ENCODE measurements at places on chromosomes 16 and 17. TPM values are rescaled to one million over a fixed set of nuclear protein-coding genes. Genes with fewer than 3 reads are reported as not detected.

DNA sequence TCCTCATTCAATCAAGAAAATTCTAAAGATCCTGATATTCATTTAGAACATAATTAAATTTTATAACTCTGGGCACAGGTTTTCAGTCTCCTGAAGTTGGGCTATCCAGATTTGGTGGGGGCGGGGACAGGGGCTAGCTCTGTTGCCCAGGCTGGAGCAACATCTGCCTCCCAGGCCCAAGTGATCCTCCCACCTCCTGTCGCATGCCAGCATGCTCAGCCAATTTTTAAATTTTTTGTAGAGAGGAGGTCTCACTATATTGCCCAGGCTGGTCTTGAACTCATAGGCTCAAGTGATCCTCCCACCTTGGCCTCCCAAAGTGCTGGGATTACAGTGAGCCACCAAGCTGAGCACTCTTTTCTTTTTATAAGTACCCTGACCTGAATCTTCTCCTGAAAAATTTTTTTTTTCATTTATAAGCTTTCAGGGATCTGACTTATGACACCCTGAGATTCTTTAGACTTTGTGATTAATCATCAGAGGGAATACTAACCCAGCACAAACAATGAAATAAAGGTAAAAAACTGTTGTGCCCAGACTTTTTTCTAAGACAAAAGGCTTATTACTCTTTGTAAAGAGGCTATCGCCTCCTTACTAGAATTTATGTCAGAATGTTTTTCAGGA lies 62.6 kb downstream of the TUBD1 start:
- H3K4me1 ChIP-seq, result no peaks in the 10 kb centered on the region
- peak overlapping the region; percentile 80 for H3K27ac ChIP-seq
- no peak for DNase-seq
- H3K36me3 ChIP-seq, result no peaks in the 10 kb centered on the region
- H3K27me3 ChIP-seq, result no peaks in the 10 kb centered on the region

DNA sequence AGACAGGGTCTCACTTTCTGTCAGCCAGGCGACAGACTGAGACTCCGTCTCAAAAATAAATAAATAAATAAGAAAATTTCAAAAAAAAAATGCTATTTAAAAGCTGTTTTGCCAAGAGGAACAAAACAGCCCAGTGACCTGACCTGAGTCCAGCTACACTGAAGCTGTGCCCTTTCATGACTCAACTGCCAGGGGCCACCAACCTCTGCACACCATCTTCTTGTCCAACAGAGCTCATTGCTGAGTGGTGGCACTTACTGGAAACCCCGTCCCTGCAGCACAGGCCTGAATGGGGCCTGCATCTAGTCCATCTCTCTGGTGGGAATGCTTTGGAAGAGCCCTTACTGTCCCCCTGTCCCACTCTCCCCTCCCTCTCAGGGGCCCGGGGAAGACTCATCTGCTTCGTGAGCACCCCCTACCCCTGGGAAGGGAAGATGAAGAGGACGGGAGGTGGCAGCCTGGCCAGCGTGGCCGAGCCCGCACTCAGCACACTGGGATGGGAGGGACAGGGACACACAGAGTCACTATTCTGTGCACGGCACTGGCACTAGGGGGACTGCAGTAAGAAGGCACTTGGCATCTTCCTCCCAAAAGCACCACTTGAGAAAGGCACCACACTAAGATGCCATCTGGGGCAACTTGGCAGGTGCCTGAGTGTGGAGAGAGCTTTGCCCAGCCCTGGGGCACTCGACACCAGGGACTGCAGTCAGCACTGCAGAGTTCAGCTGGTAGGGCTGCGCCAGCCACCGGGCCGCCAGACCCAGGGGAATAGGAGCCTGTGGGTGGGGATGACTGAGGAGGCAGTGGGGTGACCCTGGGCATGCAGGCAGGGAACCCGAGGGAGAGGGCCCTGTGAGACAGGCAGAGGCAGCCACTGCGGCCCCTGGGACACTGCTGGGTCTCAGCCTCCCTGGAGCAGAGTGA lies 13.5 kb downstream of the FBXO31 start:
- H3K4me1 ChIP-seq, result no peaks in the 10 kb centered on the region
- no peak for DNase-seq
- H3K27ac ChIP-seq, result peak overlapping the region; percentile 33
- H3K4me3 ChIP-seq, result no peak overlapping the region
- no peaks in the 10 kb centered on the region for H3K36me3 ChIP-seq

DNA sequence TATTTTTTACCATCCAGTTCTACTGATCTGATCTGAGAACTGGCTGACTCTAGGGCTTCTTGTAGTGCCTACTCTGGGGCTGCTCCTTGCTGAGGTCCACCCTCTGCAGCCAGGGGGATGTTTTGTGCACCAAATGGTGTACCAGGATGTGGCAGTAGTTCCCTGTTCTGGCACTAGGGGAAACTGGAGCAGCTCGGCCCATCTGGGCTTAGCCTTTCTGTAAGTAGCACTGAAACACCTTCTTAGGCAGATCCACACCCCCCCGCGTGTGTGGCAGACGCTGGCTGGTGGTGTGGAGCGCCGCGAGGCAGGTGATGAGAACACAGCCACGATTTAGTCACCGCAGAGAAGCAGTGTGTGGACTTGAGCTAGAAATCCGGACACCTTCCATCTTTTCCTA lies 17.0 kb downstream of the DUSP14 start:
- no peaks in the 10 kb centered on the region for H3K4me1 ChIP-seq
- H3K27me3 ChIP-seq, result no peaks in the 10 kb centered on the region
- H3K4me3 ChIP-seq, result no peak overlapping the region
- no peak for DNase-seq
- H3K27ac ChIP-seq, result no peak overlapping the region

DNA sequence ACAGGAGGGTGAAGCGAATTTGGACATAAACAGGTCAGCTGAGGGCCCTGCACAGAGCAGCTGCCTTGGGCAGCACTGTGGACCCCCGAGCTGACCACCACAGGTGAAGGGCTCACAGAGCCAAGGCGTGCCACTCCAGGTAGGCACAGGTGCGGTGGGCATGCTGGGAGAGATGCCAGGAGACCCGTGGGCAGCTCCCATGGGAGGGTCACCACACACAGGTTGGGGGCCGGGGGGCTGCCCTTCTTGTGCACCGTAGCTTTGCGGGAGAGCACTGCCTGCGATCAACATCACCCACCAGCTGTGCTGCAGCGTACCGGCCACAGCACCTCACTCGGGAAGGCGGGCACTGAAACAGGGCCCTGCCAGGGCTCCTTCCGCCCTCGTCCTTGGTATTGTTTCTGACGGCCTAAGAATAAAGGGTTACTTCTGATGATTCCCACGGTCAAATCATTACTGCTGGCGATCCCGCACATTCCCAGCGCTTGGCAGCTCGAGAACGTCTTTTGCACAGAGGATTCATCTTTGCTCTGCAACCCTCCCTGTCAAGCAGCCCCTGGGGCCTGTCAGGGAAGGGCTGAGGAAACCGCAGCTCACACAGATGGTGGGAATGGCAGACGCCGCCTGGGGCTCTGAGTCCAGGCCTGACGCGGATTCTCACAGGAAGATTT lies 181.7 kb downstream of the BANP start:
- DNase-seq, result no peak
- no peaks in the 10 kb centered on the region for H3K27me3 ChIP-seq
- H3K4me1 ChIP-seq, result no peaks in the 10 kb centered on the region
- H3K4me3 ChIP-seq, result no peak overlapping the region
- H3K27ac ChIP-seq, result no peak overlapping the region

GRCh38 chr16:27571433-27572326 lies 21.7 kb downstream of the KATNIP start:
- H3K4me1 ChIP-seq, result no peaks in the 10 kb centered on the region
- H3K27me3 ChIP-seq, result no peaks in the 10 kb centered on the region
- no peaks in the 10 kb centered on the region for H3K36me3 ChIP-seq
- H3K4me3 ChIP-seq, result no peak overlapping the region

DNA sequence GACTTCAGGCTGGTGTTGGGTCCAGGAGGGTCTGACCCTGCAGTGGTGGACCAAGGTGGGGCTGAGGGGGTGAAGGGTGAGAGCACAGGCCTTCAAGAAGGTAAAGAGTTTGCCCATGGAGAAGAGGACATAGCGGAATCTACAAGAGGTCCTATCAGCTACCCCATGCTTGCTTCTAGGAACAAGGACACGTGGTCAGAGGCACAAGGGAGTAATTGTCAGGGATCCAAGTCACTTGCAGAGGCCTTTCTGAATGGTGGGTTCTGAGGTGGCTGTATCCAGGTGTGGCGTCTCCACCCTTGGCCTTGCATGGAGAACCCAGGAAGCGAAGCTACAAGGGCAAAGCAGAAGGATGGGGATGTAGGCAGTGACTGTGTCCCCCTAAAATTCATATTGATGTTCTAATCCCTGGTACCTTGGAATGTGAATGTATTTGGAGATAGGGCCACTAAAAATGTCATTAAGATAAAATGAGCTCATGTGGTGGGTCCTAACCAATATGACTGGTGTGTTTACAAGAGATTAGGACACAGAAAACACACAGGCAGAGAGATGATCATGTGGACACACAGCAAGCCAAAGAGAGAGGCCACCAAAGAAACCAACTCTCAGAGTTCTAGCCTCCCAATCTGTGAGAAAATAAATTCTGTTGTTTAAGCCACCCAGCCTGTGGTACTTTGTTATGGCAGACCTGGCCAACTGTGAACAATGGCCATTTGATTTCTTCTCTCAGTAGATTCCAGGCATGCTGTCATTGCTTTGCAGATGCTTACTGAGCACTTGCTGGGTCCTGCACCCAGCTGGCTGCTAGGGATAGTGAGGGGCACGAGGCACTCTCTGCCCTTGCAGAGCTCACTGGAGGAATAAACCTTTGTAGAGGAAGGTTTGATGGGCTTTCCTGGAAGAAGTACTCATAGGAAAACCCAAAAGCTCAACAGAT lies 75.8 kb downstream of the UTP18 start:
- H3K4me1 ChIP-seq, result no peaks in the 10 kb centered on the region
- DNase-seq, result no peak
- H3K27ac ChIP-seq, result no peak overlapping the region
- H3K4me3 ChIP-seq, result no peak overlapping the region

- no peaks in the 10 kb centered on the region for H3K4me1 ChIP-seq
- H3K27ac ChIP-seq, result no peak overlapping the region
- no peaks in the 10 kb centered on the region for H3K27me3 ChIP-seq
- DNase-seq, result no peak
These were observed 30.2 kb upstream of the FAAP100 start for GRCh38 chr17:81582341-81582740.

DNA sequence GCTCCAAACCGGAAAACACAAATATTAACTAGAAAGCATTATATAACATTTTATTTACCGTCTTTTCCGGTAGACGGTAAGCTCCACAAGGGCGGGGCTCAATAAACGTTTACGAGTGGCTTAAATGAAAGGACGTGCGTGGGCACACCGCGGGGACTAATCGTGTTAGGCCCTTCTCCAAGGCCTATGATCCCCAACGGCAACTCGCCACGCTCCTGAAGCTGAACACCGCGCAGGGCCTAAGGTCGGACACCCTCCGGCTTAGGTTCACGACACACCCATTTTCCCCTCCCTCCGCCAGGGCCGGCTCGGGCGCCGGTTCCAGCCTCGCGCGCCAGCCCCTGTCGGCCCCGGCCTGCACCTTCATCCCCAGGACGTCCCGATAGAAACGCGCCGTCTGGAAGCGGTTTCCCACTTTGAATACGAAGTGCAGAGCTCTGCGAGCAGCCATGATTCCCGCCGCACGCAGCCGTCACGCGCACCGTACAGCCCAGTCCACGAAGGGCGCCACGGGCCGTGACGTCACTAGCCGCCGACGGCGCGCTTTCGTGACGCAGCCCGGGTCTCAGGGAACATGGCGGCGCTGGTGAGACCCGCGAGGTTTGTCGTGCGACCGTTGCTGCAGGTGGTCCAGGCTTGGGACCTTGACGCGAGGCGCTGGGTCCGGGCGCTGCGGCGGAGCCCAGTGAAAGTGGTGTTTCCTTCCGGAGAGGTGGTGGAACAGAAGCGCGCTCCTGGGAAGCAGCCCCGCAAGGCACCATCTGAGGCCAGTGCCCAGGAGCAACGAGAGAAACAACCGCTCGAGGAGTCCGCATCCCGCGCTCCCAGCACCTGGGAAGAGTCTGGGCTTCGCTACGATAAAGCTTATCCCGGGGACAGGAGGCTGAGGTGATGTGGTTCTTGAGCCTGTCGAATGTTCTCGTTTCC lies at the start of the genes GLOD4 and MRM3:
TSS of gene GLOD4 (minus strand) at position 476 of the 927 bp plus-strand sequence. CDS start at position 451, 25 bp downstream.
TSS of gene MRM3 (plus strand) at position 549 of the 927 bp plus-strand sequence. CDS start at position 575, 26 bp downstream.
- peak within 1 kb of the TSS; percentile 85 for H3K27ac ChIP-seq
- H3K4me1 ChIP-seq, result no peaks in the 10 kb centered on the region
- peak; percentile 90 for DNase-seq
- peak within 1 kb of the TSS; percentile 77 for H3K4me3 ChIP-seq
- H3K27me3 ChIP-seq, result no peaks in the 10 kb centered on the region

DNA sequence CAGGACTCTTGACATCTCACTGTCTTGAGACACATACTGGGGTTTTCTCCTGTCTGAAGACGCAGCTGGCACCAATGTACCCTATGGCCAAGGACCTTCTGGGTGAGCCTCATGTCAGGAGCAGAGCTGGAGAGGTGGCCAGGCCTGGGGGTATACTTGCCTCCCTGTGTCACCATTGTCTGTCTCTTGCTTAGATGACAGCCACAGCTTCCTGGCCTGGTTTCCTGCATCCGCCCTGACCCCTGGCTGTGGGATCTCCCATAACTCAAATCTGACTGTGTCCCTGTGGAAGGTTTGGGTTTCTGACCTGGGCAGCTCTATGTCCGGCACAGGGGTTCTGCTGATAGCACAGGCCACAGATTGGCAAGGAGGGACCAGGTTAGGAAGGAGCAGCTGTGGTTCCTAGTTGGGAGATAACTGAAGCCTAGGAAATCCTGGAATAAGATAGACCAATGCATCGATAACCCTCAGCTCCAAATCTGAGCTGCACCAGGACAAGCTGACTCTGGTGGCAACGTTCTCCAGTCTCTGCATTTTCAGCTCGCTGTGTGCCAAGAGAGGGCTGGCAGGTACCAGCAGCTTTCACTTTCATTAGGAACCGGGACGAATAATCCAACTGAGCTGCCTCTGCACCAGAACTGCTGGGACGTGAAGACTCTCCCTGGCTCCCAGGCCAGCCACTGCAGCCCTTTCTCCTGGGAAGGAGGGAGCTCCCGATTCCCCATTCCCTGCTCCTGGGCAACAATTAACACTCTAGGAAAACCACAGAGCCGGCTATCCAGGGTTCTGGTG lies 5.0 kb downstream of the DEXI start:
- H3K4me3 ChIP-seq, result no peak overlapping the region
- peak overlapping the region; percentile 57 for H3K27ac ChIP-seq
- H3K27me3 ChIP-seq, result no peaks in the 10 kb centered on the region
- DNase-seq, result no peak
- H3K4me1 ChIP-seq, result peaks cover 37% of the 10 kb centered on the region

GRCh38 chr17:82350182-82351030 lies 8.6 kb upstream of the TEX19 start:
- no peaks in the 10 kb centered on the region for H3K27me3 ChIP-seq
- peak overlapping the region; percentile 63 for H3K27ac ChIP-seq
- DNase-seq, result no peak

The TPSD1 gene
- 2.8 TPM for total RNA-seq

The MGAT5B gene
- 1.5 TPM for total RNA-seq

The MAPT gene
- total RNA-seq, result 0.26 TPM

Measured in uterus (tissue), 4 donors.